Ovary (tissue), 10 donors: ENCODE measurements at places on chromosomes 3 and 15. TPM values are rescaled to one million over a fixed set of nuclear protein-coding genes. Genes with fewer than 3 reads are reported as not detected.

DNA sequence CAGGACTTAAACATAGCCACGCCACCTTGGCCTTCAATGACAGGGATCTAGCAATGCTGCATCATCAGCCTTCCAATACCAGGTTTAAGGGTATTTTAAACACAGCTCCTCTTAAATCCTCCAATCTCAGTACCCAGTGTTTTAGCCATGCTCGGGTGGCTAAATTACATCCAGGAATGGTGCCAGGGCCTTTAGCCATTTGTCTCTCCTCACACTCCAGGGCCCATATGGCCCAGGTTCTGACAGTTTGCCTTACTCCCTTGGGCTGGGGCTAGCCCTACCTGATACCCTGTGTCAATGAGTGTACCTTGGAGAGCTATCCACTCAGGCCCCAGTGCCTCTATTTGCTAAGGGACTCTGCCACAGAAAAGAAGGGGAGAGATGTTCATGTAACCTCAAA lies 29.4 kb downstream of the ZNF589 start:
- DNase-seq = no peak

- DNase-seq = no peak
These were observed 13.2 kb upstream of the ZBED2 start for GRCh38 chr3:111608383-111608782.

GRCh38 chr3:117499189-117499870 lies 789.8 kb downstream of the TUSC7 start:
- DNase-seq = no peak

Gene OSBPL10
- 2.5 TPM for polyA plus RNA-seq

- no peak for DNase-seq
These were observed 30.6 kb downstream of the PSMD6 start for GRCh38 chr3:63992516-63993209.

DNA sequence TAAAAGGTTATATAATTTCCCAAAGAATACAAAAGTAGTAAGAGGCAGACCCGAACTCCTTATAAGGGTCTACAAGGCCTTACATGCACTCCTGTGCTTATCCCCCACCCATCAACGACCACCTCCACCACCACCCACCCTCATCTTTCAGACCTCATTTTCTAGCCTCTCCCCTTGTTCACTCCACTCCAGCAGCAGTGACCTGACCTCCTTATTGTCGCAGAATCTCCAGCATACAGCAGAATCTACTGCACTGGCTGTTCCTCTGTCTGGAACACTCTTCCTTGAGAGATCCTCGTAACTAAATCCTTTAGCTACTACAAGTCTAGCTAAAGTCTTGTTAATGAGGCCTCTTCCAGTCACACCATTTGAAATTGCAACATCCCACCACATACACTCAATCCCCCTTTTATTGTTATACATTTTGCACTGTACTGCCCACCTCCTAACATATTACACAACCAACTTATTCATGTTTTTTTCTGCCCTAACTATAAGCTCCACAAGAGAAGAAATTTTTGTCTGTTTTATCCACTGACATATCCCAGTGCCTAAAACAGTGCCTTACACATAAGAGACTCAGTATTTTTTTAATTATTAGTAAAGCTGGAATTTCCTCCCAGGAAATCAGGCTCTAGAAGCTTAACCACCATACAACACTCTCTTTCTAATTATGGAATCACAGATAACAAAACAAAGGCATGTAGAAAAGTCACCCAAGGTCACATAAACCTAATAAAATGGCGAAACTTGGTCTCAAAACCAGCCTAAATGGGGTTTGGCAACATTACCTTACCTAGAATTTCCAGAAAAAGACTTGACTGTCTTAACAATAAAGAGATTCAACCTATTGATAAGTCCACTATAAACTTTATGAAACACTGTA lies 40.2 kb downstream of the ZNF148 start:
- DNase-seq = no peak
